Stimulated activated CD4-positive, alpha-beta T cell treated with anti-CD3 and anti-CD28 coated beads, TNF-alpha, amount 100 ng/mL, for 4 hours (primary cell): ENCODE measurements at places on chromosomes 11 and 22.
A peak's percentile ranks its signal among the peaks of the same experiment; 100 is the strongest.

- no peak for DNase-seq
These were observed 21.4 kb downstream of the YPEL1 start for GRCh38 chr22:21714059-21714770.

DNA sequence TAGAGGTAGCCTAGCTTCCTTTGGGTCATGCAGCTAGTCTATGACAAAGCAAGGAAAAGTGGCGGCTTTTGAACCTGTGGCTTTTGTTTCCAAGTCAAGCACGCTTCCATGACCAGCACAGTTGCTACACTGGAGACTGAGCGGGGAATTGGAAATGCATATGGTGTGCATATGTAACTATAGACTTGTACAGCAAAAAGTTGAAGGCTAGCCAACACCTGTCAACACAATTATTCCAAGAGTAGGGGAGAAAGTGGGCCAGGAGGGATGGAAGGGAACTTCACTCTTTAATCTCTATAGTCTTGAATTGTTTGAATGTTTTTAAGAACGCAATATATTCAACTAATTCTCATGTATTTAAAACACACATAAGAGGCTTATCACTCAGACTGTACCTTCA lies 218.5 kb upstream of the CADM1 start:
- no peak for DNase-seq

- no peak for DNase-seq
These were observed 425 bp upstream of the KDELR3 start for GRCh38 chr22:38467438-38467903.

DNA sequence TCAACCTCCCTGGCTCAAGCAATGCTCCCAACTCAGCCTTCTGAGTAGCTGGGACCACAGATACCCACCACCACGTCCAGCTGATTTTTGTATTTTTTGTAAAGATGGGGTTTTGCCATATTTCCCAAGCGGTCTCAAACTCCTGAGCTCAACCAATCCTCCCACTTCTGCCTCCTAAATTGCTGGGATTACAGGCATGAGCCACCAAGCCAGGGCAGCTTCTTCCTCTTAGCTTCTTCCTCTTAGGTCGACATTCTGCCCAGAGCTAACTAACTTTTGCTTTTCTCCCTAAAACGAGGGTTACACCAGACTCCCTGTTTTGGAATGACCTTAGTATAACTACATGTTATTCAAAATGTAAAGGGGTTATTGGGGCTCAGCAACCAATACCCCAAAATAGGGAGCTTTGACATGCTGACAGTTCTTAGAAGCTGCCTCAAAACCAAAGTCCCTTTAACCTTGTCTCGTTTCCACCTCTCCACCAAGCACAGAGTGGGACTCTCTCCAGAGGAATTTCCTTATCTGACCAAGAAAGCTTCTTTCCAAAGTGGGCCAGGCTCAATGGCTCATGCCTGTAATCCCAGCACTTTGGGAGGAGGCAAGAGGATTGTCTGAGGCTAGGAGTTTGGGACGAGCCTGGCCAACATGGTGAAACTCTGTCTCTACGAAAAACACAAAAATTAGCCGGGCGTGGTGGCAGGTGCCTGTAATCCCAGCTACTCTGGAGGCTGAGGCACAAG lies 7.0 kb downstream of the HPS5 start:
- DNase-seq, result no peak

DNA sequence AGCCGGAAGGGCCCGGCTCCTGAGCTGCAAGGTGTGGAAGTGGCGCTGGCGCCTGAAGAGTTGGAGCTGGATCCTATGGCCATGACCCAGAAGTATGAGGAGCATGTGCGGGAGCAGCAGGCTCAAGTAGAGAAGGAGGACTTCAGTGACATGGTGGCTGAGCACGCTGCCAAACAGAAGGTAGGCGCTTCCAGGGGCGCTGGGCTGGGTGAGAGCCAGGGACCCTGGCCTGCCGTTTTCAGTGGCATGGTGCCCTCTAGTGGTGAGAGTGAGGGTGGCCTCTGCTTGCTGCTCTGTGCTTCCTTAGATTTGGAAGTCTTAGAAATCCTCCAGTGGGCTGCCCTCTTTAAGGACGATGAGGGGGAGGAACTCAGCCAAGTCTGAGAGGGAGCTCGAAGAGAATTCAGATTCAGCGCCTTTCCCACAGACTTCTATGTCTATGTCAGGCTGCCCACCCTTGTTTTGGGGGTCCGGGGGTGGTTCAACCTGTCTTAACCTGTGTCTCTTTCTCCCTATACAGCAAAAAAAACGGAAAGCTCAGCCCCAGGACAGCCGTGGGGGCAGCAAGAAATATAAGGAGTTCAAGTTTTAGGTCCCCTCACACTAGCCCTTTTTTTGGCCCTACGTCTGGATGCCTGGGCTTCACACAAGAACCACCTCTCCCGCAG lies 1.8 kb upstream of the PACS1 start:
- peak; percentile 68 for DNase-seq

- no peak for DNase-seq
These were observed 89.0 kb upstream of the PITPNB start for GRCh38 chr22:28008056-28008455.

- DNase-seq, result no peak
These were observed 12.1 kb downstream of the MS4A2 start for GRCh38 chr11:60100516-60100915.

GRCh38 chr11:122235615-122236014 lies 119.6 kb upstream of the BLID start:
- no peak for DNase-seq

DNA sequence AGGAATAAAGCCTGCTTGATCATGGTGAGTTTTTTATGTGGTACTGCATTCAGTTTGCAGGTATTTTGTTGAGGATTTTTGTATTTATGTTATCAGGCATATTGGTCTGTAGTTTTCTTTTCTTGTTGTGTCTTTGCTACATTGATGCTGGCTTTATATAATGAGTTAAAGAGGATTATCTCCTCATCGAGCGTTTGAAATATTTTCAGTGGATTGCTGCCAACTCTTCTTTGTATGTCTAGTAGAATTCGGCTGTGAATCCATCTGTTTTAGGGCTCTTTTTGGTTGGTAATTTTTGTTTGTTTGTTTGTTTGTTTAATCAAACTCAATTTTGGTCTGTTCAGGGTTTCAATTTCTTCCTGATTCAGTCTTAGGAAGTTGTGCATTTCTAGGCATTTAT lies 758.4 kb downstream of the KCNA4 start:
- DNase-seq, result no peak

DNA sequence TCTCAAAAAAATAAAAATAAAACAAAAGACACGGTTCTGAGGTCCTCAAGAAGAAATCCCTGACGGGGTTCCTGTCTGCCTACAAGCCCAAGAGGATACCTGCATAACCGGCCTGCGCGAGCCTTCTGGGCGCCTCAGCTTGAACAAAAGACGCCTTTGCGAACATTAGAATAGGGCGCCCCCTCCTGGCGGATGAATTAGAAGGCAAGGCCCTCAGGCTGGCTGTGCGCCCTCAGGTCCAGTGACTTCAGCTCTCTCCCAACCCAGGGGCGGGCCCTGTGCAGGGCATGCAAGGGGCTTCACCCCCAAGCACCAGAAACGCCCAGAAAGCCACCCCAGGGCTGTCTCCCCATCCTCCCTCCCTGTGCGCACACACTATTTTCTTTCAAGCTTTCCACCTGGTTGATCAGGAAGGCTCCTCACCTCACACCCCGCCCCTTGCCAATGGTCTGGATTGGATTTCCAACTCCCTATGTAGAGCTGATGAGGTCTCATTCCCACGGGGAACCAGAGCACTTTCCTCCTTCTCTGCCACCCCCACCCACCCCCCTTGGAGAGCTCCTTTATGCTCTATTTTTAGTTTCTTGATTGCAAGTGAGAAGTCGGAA lies 273.3 kb downstream of the BUD13 start:
- no peak for DNase-seq

- no peak for DNase-seq
These were observed 91.2 kb downstream of the TEAD1 start for GRCh38 chr11:12765428-12765827.

DNA sequence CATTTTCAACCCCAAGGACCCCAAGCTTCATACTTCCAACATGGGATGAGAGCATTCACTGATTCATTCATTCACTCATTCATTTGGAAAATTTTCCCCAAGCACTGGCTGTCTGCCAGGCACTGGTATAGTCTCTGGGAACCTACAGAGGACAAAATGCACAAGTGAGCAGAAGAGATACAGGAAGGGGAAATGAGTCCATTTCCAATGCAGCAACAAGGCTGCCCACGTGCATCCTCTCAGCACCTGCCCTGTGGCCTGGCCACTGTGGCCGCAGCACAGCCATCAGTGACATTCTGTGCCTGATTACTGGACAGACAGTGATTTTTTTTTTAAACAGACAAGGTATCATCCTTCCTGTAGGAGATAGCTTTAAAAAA lies 96.0 kb upstream of the PITPNB start:
- no peak for DNase-seq

DNA sequence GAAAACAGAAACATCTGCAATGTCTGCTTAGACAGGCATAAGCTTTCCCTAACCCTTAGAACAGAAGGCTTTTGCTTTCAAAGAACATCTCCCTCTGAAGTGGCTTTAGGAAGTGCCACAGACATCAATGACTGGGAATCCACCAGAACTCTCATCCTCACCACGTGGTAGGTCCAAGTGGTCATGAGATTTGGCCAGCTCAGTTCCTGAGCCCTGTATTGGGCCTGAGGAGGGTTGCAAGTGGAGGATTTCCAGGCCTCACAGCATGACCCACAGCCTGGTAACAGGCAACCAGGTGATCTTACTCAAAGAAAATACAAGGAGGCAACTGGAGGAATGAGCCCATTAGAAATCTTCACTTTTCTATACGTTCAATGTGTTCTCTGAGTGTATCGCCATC lies 1.6 kb downstream of the CASP1 start:
- DNase-seq, result no peak

GRCh38 chr11:93686226-93686625 lies 24.7 kb downstream of the CEP295 start:
- DNase-seq, result no peak

- DNase-seq, result no peak
These were observed 113.2 kb downstream of the STK33 start for GRCh38 chr11:8480858-8481257.

DNA sequence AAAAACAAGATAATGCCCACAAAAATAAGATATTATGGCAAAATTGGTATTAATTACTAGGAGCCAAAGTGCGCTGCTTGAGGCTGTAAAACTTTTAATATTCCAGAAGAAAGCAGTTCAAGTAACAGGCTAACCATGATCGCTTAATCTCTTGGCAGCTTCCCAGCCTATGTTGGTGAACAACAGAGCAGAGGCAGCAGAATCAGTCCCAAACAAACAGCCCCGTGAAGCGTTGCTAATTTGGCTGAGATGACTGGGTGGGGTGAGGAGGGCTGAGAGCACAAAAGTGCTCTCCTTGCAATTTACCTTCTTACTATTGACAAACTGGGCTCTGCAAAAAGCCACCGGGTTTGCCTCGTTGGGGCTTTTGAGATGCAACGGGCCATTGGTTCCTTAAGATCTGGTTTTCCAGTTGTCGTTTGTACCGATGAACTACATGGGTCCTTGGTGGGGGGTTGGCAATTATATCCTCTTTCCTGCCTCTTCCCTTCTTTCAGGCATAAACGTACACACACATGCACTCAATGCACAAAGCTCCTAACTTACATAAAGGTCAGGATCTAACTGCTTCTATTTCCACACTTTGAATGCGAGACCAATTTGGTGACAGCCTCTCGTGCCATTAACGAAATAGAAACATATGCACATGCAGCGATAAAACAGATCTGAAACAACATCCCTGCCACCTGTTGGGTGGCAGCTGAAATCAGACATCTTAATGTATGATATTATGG lies 407.6 kb upstream of the CADM1 start:
- DNase-seq, result no peak

DNA sequence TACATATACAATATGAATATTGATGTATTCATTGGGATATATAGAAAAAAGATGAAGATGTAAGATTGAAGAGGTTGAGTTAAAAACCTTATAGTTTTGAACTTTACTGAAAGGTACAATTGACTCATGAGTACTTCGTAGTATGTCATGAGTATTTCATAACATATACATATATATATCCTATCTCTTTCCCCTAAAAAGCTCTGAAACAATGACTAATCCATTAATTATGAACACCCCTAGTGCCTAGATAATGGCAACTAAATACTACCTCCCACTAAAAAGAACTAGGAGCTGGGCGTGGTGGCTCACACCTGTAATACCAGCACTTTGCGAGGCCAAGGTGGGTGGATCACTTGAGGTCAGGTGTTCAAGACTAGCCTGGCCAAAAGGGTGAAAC lies 31.5 kb downstream of the SLC35F2 start:
- DNase-seq, result no peak

DNA sequence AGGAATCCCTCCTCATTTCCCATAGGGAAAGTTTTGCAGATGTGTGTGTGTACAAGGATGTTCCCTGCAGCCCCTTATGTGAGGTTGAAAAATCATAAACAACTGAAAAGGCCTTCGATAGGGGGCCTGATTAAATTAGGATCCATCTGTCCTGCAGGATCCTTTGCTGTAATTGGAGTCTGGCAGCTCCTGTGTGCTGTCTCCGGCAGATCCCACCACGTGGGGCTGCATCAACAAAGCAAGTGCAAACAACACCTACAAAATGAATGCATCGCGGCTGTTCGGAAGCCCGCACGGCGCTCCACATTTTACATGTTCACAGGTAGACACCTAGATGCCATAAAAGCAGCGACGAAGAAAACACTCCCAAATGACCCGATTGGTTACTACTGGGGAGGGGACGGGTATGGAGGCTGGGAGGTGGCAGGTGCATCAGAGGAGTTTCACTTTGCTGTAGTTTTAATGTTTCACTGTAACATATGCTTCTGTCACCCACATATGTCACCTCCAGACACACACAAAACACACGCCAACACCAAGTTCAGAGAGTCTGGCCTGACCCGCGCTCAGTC lies 52.2 kb downstream of the NFAM1 start:
- DNase-seq, result no peak

DNA sequence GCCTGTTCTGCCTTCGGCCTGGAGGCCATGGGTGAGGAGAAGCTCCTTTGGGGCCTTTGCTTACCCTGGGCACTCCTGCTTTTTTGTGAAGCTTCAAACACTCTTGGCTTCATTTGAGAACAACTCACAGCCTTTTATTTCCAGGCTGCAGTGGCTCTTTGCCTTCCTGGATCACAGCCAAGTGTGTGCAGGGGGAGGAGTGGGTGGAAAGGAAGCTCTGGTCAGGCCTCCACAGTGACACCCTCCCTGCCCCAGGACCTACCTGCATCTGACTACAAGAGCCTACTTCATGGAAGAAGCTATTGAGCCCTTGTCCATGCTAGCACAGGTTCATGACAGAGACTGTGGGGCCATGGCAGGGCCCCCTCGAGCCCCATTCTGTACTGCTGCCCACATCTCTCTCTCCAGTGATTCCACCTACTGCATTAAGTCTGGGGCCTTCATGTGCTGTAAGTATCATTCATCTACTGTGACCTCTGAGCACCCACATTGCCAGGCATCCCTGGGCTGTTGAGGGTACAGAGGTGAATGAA lies 52.3 kb downstream of the GAB4 start:
- no peak for DNase-seq

DNA sequence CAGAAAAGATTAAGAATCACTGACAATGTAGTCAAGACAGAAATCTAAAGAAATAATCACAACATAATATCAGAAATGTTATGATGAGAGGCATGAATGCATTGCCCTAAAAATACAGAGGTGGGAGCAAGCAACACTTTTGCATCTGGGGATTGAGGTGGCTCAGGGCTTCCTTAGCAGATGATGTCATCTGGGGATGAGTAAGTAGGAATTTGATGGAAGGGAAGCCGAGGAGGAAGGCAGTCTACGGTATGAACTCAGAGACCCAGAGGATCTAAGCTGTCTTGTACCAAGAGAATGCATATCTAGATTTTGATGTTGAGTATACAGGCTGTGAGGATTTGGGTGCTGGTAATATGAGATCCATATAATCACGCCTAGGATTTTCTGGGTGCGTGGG lies 193.0 kb upstream of the SNX19 start:
- DNase-seq, result no peak
